CD8-positive, alpha-beta memory T cell (primary cell): ENCODE measurements at places on chromosomes 3 and 15. TPM values are rescaled to one million over a fixed set of nuclear protein-coding genes. Genes with fewer than 3 reads are reported as not detected.

SERINC4 gene
- 0.20 TPM for total RNA-seq

RAMAC gene
- 27.7 TPM for total RNA-seq

DNA sequence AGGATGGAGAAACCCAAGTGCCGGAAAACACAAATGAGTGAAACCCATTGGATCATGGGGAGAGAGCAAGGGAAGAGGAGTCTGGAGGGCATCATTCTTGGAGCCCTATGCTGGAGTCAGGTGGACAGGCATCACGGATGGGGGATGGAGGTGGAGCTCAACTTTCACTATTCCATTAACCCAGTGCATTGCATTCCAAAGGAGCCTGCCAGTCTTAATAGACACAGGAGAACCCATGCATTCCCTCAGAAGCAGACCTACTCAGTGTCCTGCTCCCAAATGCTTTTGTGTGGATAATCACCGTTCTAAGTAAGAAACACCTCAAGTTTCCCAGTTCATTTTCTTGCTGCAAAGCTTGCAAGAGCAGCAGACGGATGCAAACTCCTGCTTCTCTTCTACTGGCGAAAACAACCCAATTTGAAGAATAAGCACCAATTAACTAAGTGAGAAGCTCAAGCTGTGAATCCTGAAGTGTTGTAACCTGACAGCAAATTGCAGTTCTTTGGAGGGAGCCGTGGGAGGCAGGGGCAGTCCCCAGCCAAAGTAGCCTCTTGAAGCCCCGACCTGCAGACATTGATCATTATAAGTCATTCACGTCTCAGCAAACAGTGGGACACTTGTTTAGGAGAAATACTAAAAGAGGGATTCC, 25.3 kb downstream of the SEMA5B start:
- no peaks in the 10 kb centered on the region for H3K4me1 ChIP-seq
- H3K27me3 ChIP-seq: no peaks in the 10 kb centered on the region
- H3K4me3 ChIP-seq: no peak overlapping the region
- no peak for DNase-seq
- no peaks in the 10 kb centered on the region for H3K36me3 ChIP-seq

CCDC32 gene
- total RNA-seq: 34.9 TPM

GRCh38 chr3:129586746-129587430, 19.6 kb downstream of the PLXND1 start:
- H3K27ac ChIP-seq: no peak overlapping the region
- H3K4me3 ChIP-seq: no peak overlapping the region
- no peak for DNase-seq
- H3K27me3 ChIP-seq: no peaks in the 10 kb centered on the region
- H3K4me1 ChIP-seq: no peaks in the 10 kb centered on the region
- no peaks in the 10 kb centered on the region for H3K36me3 ChIP-seq

- H3K36me3 ChIP-seq: no peaks in the 10 kb centered on the region
- DNase-seq: no peak
- H3K27ac ChIP-seq: no peak overlapping the region
- H3K27me3 ChIP-seq: no peaks in the 10 kb centered on the region
Observed at GRCh38 chr15:76772776-76773175, 132.4 kb downstream of the SCAPER start.

DNA sequence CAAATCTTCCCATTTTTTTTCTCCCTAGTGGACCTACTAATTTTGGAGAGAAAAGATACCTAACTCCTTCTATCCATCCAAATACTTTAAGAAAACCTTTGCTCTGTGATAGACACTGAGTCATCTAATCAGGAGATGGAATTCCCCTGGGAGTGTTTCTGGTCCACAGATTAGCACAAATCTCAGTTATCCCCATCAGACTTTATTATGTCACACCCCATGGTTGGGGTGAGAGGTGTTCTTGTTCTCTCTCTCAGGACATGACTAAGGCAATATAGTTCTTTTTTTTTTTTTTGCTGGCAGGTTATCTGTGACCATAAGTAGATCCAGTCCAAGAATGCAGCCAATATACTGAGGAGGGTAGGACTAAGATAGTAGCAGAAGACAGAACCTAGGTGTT, 15.8 kb downstream of the SLC9A9 start:
- no peaks in the 10 kb centered on the region for H3K27me3 ChIP-seq
- no peaks in the 10 kb centered on the region for H3K36me3 ChIP-seq
- no peak for DNase-seq
- no peak overlapping the region for H3K27ac ChIP-seq
- no peak overlapping the region for H3K4me3 ChIP-seq

GRCh38 chr3:25044762-25045710, 383.0 kb upstream of the RARB start:
- H3K4me3 ChIP-seq: no peak overlapping the region
- no peak for DNase-seq
- H3K27me3 ChIP-seq: no peaks in the 10 kb centered on the region
- H3K27ac ChIP-seq: no peak overlapping the region

IQCH gene
- 1.3 TPM for total RNA-seq

GABRG3 gene
- total RNA-seq: not detected

GOLGA6A gene
- total RNA-seq: 0.07 TPM

DNA sequence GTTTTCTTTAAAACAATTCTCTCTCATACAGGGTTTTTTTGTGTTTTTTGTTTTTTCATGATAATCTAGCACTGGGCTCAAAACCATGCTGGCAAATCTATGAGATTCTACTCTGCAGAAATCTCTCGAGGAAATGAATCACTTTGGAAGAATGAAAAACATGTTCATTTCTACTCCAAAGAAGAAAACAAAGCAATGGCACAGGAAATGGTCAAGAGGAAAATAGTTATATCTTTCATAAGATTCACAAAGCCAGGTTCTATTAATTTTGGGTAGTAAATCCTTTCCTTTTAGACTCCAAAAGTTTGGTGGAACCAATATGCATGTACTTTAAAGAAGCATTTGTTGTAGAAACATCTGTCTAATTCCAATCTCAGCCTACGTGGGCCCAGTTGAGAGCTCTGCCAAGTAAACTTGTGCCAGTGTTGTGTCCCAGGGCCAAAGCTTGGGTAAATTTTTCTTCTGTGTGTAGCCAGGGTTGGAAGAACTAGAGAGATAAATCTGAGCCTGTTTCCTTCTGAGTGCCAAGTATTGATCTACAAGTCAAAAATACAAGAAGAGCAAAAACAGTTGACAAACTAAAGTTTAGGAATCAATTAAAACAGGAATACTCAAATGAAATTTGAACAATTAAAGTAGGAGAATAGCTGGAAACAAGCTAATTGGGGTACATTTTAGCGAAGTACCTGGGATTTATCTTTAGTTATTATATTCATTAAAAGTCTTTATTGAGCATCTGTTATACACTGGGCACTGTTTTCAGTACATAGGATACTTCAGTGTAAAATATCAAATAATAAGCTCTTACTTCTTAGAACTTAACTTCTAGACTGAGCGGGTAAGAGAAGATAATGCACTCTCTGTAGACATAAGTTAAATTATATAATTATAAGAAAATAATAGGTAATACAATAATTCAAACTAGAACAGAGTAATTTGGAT, 657.5 kb upstream of the NECTIN3 start:
- DNase-seq: no peak
- H3K4me3 ChIP-seq: no peak overlapping the region
- no peaks in the 10 kb centered on the region for H3K4me1 ChIP-seq
- no peaks in the 10 kb centered on the region for H3K27me3 ChIP-seq
- no peak overlapping the region for H3K27ac ChIP-seq

- no peak within 1 kb of the TSS for H3K27ac ChIP-seq
- H3K4me1 ChIP-seq: no peaks in the 10 kb centered on the region
- H3K27me3 ChIP-seq: no peaks in the 10 kb centered on the region
- no peaks in the 10 kb centered on the region for H3K36me3 ChIP-seq
- no peak for DNase-seq
- H3K4me3 ChIP-seq: no peak within 1 kb of the TSS
Observed at GRCh38 chr3:185552358-185552877, at the start of gene LIPH. Gene LIPH (minus strand): TSS chr3:185552588. CDS start chr3:185552471, 117 bp downstream.

DNA sequence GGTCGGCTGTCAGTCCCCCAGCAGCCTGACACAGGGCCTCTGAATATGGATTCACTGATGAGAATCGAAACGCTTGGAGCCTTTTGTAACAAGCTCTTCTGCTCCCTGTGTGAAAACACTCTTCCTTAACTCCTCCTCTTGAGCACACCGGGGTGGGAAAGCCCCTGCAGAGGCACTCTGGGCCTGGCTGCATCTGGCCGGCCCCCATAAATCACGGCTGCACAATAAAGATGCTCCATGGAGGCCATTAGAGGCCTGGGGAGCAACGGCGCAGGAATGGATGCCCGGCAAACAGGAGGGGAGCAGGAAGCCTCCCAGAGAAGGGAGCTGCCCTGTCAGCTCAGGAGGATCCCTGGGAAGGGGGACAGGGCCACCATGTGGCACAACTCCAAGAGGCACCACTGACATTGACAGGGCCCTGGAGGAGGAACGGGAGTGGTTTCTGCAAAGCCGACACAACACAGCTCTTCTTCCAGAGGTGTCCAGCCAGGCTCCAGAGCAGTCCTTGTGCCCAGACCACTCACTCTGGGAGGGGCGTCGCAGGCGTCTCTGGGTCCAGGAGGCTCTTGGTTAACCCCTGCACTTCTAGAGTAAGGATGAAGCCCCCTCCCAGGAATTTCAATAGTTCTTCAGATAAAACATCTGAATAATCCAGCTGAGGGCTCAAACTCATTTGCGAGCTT, 509.3 kb upstream of the PPP2R3A start:
- H3K27ac ChIP-seq: no peak overlapping the region
- no peaks in the 10 kb centered on the region for H3K36me3 ChIP-seq
- H3K4me1 ChIP-seq: no peaks in the 10 kb centered on the region
- DNase-seq: no peak
- no peaks in the 10 kb centered on the region for H3K27me3 ChIP-seq

HGD gene
- total RNA-seq: 1.1 TPM

DNA sequence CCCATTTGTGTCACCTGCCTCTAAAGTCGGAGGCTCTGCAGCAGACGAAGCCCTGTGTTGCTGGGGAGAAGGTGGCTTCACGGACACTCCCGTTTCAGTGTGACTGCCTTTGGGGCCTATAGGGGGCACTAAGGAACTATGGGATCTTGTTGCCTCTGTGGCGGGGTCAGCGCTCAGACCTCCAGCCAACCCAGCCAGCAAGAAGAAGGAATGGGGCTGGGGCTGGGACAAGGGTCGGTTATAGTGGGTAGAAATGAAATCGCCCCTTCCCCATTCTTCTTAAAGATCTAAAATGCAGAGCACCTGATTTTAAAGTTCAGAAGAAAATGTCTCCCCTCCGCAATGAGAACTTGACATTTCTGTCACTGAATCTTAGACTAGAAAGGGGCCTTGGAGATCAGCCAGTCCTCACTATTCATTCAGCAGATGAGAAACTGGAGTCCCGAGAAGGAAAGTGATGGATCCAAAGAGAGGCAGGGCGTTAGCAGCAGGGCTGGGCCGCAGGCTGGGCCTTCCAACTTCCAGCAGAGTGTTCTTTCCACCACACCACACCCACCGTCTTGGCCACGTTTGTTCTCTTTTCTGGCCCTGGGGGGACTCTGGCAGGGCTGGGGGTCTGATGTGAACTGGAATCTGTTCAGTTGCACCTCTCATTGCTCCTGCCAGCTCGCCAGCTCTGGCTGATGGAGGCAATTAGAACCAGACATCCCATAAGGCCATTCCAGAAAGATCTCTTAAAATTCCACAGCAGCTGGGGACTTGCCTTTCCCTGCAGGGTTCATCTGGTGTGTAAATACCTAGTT, 195.4 kb downstream of the OPA1 start:
- H3K4me3 ChIP-seq: no peak overlapping the region
- H3K27me3 ChIP-seq: no peaks in the 10 kb centered on the region
- H3K27ac ChIP-seq: no peak overlapping the region
- no peaks in the 10 kb centered on the region for H3K4me1 ChIP-seq
- DNase-seq: no peak
- no peaks in the 10 kb centered on the region for H3K36me3 ChIP-seq

ADCY5 gene
- 0.16 TPM for total RNA-seq
